Activated CD4-positive, alpha-beta T cell treated with anti-CD3 and anti-CD28 coated beads, Interleukin-2, amount 50 U/mL, for 24 hours (primary cell): ENCODE measurements at places on chromosomes 7 and 10.

DNA sequence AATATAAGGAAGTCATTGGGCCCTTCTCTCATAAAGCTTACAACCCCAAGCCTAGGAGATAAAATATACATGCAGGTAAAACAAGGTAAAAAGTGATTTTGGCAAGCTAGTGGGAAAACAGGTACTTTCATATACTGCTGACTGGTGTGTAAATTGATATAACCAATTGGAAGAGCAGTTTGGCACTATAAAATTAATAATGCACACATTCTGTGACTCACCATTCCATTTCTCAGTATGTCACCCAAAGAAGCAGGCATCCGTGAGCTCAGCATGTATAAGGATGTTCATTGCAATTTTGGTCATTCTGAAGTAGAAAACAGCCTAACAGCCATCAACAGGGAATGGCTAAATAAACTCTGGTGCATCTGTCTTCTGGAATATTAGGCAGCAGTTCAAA is 2.9 kb downstream of the MACROH2A2 start:
- DNase-seq = no peak

DNA sequence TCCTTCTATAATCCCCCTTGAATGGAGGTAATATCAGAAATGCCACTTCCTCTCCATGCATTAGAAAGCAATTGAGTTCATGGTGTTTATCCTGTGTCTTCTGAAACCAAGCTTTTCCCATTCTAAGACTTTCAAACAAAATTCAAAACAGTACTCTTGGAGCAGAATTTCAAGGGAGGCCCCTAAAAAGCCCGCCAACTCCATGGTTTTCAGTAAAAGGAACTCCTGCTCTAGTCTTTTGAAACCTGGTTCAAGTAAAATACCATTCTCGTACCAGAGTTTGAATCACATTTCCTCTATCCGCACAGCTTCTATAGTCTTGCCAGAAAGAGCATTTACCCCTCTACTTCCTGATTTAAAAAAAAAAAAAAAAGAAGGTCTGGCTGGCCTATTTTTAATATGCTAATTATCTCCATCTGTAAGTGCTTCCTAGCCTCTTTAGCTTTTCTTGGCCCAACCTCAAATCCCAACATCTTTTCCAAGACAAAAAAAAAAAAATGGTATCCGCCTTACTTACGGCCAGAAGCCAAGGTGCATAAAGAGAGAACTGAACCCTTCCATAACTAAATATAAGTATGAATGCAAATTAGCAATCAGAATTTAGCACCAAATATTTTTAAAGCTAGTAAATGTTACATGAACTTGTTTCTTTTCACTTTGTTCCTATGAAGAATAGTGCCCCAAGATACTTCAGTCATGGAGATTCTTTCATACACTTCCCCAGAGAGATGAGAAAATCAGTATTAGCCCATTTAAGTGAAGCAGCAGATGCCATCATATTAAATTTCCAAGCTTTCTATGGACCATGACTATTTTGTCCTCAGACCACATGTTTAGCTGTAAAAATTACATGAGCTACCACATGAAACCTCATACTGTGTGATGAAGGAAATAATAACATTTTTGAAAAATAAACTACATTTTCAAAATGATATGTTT is 199.9 kb upstream of the FAM3C start:
- DNase-seq = no peak

DNA sequence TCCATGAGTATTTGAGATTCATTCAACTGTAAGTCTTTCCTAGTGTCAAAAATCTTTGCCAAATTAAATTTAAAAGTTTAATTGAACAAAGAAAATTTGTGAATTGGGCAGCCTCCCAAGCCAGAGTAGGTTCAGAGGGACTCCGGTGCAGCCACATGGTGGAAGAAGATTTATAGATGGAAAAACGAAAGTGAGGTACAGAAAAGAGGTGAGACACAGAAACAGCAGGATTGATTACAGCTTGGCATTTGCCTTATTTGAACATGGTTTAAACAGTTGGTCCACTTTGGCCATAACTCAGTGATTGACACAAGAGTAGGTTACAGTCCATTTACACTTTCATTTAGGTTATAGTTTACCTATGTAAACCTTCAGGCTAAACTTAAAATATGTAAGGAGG is 465.8 kb downstream of the ARL4A start:
- no peak for DNase-seq

DNA sequence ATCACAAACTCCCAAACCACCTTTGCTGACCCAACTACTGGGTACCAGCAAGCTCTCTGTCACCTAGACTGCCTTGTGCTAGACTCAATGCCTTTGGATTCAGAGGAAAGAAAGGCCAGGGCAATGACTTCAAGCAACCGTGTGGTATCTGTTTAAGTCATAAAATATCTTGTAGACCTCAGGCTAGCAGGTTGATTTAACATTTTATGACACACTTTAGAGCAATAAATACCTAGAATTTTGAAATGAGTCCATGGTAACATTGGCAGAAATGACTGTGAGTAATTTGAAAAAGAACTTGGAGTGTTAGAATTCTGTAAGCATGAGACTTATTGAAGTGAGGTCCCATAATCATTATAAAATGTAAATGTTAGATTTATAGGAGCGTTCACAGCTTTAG is 87.2 kb downstream of the TWIST1 start:
- DNase-seq = no peak

DNA sequence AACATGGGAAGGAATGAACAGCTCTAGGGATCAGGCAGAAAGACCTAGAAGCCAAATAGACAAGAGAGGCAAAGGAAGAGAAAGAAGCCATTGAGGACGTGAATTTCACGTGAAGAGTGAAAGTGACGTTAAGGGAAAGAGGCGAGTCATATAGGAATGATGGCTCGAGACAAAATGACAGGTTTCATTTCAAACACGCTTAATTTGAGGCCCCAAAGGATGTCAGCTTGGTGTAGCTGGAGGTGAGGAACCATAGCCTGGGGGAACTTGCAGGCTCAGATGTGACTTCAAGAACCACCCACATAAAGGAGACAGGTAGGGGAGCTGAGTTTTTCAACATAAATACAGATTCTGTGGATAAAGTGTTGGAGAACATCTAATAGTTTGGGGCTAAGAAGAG is 84.3 kb upstream of the ATP6V0A4 start:
- DNase-seq = no peak

- DNase-seq = no peak
Observed at GRCh38 chr10:661597-662222, 27.8 kb downstream of the DIP2C start.
